ENCODE measurements at places on chromosomes 2 and 18. TPM values are rescaled to one million over a fixed set of nuclear protein-coding genes. Genes with fewer than 3 reads are reported as not detected.

GRCh38 chr18:24341361-24341760, 56.3 kb downstream of the OSBPL1A start:
- DNase-seq = no peak

DNA sequence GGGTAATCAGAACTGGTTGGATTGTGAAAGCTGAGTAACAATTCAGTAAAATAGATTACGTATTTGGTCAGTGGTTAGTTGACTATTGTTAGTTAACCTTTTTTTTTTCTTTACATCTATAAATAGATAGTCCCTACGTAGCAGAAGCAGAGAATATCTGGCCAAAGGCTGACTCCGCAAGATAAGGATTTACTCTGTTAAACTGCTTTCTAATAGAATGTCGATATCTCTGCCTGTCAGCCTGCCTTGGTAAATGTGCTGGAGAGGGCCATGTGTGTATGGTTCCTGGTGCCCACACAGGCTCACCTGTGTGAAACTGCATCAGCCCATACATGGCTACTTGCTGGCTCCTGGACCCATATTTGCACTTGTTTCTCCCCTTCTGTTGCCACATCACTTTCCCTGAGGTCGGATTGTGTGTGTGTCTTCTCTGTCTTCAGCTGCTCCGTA, 94.4 kb downstream of the CRIM1 start:
- peak; percentile 48 for DNase-seq

DNA sequence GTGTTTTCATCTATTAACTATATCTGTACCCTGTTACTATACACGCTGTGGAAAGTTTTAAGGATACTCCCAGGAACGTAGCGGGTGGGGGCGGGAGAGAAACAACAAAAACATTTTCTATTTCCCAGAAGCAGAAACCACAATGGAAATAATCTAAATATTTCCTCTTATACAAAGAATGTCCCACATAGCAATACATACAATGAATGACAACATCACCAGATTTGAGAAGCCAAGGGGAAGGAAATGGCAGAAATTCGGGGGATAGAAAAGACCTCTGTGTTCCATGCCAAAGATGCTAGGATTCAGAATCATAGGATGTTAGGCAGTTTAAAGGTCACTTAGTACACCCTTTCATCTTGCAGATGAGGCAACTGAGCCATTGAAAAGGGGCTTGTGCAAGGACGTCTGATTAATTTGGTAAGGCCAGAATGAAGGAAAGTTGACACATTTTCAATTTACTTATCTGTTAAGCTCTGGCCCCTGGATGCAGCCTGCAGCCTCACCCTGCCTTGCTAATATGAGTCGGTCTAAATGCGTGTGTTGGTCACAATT, 41.1 kb upstream of the SCYGR1 start:
- no peak for DNase-seq

- no peak for DNase-seq
These were observed 110.1 kb downstream of the RGPD3 start for GRCh38 chr2:106358081-106358480.

The PSMD14 gene
- total RNA-seq = 97.3 TPM

DNA sequence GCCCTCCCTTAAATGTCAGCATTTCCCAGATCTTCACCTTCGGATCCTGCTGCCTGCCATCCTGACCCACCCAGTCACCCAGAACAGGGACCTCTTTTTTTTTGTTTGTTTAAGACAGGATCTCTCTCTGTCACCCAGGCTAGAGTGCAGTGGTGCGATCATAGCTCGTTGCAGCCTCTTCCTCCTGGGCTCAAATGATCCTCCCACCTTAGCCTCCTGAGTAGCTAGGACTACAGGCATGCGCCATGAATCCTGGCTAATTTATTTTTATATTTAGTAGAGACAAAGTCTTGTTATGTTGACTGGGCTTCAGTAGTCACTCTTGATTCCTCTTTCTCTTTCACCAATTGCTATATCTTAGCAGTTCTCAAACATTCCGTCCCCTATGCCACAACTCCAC, 39.0 kb downstream of the INSIG2 start:
- no peak for DNase-seq

DNA sequence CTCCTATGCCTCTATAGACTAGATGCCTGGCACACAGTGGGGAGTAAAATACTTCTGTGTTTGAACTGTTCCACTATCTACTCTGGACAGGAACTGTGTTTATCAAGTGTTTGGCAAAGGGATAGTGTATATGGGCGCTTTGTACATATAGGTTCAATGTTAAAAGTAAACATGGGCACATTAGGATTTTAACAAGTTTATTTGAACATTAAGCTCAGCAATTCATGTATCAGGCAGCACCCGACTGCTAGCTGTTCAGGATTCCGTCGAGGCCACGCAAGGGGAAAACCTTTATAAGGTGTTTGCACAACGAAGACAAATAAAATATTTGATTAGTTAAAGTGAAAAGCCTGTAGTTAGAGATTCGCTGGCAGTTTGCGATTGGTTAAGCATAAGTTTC, 43.4 kb upstream of the ROCK2 start:
- DNase-seq = no peak

The KCNS3 gene
- total RNA-seq = 7.4 TPM

- no peak for DNase-seq
These were observed 805.7 kb upstream of the FSHR start for GRCh38 chr2:49959961-49960553.

GRCh38 chr18:23971666-23972230, 42.8 kb upstream of the TTC39C start:
- DNase-seq = no peak

GRCh38 chr2:241007880-241008710, 9.7 kb downstream of the SNED1 start:
- no peak for DNase-seq

The RAMP1 gene
- 35.0 TPM for total RNA-seq

- DNase-seq = no peak
These were observed 350.3 kb downstream of the LRATD1 start for GRCh38 chr2:14982790-14983189.
